Putamen (tissue), 1 donor: ENCODE measurements at places on chromosomes 2 and 18.

DNA sequence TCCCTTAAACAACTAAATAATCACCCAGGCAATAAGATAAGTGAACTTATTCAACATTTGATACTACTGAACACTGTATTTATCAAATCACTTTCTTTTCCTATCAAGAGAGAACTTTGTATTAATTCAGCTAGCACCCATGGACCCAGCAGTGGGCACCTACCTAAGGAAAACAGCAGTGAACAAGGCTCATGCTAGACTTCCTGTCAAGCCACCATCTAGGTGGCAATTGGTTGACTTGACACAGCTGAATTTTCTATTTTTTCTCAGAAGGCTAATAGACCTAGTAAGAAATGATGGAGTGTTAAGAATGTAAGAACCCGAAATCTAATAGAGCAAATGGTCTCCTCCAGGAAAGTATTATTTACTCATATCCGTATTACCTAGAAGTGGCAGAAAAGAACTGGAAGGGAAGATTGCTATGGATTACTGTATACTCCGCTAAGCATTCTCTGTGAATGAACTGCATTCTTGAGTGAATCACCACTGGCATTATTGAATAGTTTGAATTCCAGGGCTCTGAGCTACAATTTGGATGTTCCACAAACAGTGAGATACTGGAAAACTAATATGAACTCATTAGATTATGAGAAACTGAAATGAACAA is 988.2 kb upstream of the CDH2 start:
- no peak for DNase-seq

- DNase-seq, result no peak
Measured at GRCh38 chr2:164187121-164187520, 434.2 kb downstream of the GRB14 start.

GRCh38 chr2:198863655-198864054 is 594.1 kb downstream of the SATB2 start:
- DNase-seq, result no peak

GRCh38 chr2:98346311-98347236 is at the start of gene CNGA3:
Gene CNGA3, plus strand, starts transcription at chr2:98346456. Its CDS starts 23,520 bp downstream, at chr2:98369976.
- no peak for DNase-seq

DNA sequence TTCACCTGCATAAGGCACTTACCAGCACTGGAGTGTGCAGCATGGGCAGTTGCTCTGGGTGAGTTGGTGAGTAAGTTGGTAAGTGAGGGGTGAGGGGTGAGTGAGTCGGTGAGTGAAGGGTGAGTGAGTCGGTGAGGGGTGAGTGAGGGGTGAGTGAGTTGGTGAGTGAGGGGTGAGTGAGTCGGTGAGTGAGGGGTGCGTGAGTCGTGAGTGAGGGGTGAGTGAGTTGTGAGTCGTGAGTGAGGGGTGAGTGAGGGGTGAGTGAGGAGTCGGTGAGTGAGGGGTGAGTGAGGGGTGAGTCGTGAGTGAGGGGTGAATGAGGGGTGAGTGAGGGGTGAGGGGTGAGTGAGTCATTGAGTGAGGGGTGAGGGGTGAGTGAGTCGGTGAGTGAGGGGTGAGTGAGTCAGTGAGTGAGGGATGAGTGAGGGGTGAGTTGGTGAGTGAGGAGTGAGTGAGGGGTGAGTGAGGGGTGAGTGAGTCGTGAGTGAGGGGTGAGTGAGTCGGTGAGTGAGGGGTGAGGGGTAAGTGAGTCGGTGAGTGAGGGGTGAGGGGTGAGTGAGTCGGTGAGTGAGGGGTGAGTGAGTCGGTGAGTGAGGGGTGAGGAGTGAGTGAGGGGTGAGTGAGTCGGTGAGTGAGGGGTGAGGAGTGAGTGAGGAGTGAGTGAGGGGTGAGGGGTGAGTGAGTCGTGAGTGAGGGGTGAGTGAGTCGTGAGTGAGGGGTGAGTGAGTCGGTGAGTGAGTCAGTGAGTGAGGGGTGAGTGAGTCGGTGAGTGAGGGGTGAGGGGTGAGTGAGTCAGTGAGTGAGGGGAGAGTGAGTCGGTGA is 17.1 kb downstream of the THAP4 start:
- no peak for DNase-seq

- DNase-seq, result peak; percentile 45
Measured at GRCh38 chr2:64448041-64448426, 5.9 kb upstream of the LGALSL start.

GRCh38 chr18:79869591-79870300 is 72.0 kb downstream of the KCNG2 start:
- no peak for DNase-seq

GRCh38 chr2:216002693-216003092 is 10.7 kb downstream of the MREG start:
- no peak for DNase-seq

DNA sequence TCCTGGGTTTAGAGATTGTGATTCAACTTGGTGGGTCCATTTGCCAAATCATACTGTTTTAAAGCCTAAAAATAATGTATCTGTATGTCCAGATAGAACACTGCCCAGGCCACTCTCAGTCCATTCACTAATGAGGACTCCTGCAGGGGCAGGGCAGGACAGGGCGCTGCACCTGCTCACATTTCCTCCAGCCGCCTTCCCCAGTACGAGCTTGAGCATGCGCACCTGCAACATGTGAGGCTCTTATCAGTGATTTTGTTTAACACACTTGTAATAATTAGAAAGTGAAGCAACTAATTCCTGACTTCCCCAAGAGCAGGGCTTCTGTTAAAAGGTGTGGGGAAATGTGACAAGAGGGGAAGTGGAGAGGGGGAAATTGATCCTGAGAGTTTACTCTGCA is 89.7 kb downstream of the AFF3 start:
- DNase-seq, result no peak

- no peak for DNase-seq
Measured at GRCh38 chr18:64718808-64719207, 569.9 kb upstream of the LINC00305 start.

- DNase-seq, result no peak
Measured at GRCh38 chr2:175585496-175585895, 404.0 kb upstream of the ATP5MC3 start.

- no peak for DNase-seq
Measured at GRCh38 chr2:222057347-222058073, 241.3 kb downstream of the PAX3 start.

DNA sequence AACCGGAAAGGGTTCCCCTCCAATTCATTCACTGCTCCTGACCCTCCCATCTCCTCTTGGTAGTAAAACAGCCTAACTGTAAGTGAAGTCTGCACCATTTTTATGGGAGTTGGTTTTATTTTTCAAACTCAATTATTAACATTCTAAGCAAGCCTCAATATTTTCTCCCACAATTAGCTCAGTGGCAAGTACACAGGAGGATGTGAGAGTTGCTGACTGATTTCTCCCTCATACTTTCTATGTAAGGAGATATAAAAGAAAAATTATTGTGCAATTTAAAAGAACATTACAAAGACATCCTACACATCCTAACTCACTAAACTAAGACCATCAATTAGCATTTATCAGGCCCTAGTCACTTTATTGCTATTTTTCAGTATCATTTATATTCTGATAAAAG is 73.9 kb downstream of the PIAS2 start:
- no peak for DNase-seq

- no peak for DNase-seq
Measured at GRCh38 chr2:20054119-20054518, 2.7 kb upstream of the LAPTM4A start.

GRCh38 chr2:146867477-146867986 is 977.3 kb upstream of the ACVR2A start:
- DNase-seq, result no peak

GRCh38 chr2:100814453-100814852 is 5.5 kb upstream of the NPAS2 start:
- DNase-seq, result no peak

DNA sequence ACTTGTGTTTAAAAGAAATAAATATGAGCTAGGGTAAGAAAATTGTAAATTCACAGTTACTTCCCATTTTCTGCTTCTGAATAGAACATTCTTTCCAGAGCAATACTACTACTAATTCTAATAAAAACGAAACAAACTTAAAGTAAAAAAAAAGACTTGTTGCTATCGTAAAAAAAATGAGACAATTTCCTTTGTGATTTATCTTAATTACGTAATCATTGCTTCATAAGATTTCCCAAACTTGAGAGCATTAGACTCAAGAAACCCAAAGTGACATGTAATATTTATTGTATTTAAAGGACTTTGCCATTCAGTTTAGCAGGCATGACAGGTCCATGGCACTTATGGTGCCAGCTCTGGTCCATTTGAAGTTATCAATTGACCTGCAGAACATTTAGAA is 153.8 kb downstream of the AQP4 start:
- DNase-seq, result no peak

DNA sequence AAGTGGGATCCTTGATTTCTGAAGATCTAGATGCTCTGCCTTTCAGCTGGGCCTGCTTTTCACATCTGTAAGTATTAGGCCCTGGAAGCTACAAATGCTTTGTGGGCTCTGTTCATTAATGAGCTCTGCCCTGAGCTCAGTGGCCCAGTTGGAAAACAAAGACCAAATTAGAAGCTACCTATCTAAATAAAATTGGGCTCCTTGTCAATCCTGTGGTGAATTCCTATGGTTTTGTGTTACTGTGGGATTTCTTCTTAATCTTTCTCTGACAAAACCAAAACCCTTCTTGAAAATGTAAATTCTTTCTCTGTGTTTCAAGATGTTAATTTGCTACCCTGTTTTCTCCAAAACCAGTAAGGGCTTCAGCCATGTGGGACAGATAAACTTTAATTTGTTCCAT is 219.0 kb upstream of the HS6ST1 start:
- no peak for DNase-seq

DNA sequence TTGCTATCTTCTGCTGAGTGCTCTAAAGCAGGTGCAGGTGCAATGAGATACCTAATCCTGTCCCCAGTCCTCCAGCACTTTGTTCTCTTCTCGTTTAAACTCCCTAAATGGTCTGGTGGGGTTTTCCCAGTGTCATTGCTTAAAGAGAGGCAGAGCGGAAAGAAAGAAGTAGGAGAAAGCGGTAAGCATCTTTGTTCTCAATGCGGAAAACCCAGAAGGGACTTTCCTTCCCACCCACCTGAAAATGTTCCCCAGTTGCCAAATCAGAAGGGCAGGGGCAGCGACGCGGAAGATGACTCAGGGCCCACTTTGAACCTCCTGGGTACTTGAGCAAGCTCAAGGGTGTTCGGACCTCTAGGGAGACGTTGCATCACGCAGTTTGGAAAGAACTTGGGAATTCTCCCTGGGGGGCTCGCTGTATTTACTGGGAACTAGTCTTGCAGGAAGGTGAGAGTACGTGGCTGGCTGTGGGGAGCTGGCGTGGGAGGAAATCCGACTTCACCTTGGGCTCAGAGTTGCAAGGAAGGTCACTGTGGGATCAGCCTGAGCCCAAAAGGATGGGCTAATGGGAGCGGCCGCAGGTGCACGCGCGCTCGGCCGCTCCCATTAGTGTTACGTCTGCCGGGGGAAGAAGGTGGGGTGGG is 589 bp upstream of the SGPP2 start:
- DNase-seq, result peak; percentile 9

DNA sequence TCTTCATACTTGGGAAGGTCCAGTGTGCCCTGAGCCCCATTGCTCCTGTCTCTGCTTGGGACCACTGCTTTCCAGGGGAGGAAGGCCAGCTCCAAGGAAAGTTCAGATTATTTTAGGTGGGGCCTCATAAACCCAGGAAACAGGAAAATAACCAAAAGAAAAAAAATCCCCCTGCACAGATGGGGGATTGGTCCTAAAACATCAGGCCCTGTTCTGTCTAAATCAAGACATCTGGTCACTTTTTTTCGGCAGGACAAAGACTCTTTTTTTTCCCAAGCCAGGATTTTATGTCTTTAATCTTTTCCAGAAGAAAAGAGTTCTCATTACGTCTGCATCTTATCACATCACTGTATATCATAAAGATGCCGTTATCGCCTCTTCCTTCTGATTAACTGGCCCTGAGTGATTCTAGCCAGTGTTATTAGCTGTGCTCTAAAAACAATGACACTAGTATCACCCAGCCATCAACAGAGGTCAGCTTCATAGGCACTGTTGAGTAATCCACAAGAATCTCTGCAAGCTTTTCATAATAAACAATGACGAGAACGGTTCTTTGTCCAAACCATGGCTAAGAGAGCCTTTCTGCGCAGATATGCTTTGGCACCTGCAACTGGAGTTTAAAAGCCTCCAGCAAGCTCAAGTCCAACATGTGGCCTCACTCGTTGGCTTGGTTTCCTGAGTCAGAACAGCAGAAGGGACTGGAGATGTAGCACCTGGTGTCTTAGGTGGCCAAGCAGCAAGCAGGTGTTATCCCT is 138.2 kb downstream of the VAPA start:
- peak; percentile 93 for DNase-seq

DNA sequence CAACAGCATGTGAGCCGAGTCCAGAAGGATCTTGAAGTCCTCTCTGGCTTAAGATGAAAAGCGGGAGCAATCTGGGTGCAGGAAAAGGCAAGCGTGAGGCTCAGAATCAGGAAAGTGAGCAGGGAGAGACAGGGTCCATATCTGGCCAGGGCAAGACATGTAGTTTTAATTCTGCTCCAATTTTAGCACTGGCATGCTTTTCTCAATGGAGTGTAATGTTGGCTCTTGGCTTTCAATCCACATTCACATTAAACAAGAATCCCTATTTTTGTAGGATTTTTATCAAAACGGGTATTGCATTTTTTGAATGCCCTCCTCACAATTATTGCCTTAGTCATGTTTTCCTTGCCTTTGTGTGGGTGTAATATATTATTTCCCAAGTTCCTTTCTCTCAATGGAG is 6.0 kb downstream of the SPATA3 start:
- DNase-seq, result no peak

- DNase-seq, result no peak
Measured at GRCh38 chr2:665340-666073, 11.7 kb downstream of the TMEM18 start.

DNA sequence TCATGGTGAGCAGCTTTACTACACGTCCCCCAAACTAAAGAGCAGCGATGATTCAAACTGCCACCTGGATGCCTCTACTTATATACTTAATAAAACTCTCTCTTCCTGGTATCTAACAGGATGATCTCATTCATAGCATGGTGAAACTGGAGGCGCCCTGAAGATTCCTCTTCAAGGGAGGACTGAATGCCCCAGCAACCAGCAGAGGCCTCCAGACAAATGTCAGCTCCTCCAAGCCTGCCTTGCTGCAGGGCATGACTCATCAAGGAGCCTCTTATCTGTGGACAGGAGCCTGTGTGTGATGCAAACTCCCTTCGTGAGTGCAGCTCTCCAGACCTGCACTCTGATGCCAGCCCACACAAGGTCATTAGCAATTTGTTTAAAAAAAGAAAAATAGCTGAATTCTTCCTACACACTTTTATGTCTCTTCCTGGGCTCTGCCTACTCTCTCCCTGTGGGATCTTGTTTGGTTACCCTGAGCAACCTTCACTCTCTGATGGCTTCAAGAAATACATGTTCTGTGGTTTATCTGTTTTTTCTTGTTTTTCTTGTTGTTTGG is 30.2 kb downstream of the LONRF2 start:
- DNase-seq, result peak; percentile 71

- DNase-seq, result no peak
Measured at GRCh38 chr2:85255813-85256594, 71.8 kb downstream of the TGOLN2 start.
